ENCODE measurements at places on chromosomes 3 and 15.

DNA sequence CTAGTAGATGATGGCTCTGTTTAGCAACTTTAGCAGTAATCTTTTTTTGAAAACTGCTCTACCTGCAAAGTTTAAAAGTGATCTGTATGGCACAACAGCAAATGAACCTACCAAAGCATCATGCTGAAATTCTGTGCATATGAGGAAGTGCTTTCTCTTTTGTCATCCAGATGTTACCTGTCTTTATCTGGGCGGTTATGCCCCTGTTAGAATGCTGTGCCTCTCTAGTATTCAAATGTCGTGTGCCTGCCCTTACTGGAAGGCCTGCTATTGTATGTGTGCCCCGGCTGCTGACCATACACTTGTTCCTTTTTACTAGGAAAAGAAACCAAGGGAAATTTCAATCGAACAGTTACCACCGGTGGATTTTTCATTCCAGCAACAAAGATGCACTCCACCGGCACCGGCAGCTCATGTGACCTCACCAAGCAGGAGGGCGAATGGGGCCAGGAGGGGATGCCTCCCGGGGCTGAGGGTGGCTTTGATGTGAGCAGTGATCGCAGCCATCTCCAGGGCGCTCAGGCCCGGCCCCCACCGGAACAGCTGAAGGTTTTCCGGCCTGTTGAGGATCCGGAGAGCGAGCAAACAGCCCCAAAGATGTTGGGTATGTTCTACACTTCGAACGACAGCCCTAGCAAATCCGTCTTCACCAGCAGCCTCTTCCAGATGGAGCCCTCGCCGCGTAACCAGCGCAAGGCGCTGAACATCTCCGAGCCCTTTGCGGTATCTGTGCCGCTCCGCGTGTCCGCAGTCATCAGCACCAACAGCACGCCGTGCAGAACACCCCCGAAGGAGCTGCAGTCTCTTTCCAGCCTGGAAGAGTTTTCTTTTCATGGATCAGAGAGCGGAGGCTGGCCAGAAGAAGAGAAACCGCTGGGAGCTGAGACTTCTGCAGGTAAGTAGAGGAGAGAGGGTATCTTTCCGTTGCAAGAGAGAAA is 61.6 kb downstream of the TMEM39A start:
- no peak for DNase-seq

- DNase-seq = no peak
These were observed 153.4 kb upstream of the MME start for GRCh38 chr3:154926721-154927120.

DNA sequence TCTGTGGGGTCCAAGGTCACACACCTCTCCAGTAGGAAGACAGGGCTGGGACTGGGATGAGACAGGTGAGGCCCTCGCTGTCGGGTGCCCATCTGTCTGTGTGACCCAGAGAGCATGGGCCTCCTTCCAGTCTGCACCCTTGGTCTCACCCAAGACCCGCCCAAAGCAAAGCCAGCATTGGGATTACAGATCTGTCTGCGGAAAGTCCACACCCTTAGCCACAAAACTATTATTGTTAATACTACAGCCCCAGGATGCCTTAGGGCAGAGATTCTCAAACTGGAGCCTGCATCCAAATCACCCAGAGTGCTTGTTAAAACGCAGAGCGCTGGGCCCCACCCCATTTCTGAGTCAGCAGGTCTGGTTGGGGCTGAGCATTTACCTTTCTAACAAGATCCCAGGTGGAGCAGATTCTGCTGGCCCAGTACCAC is 58.5 kb upstream of the ZNF148 start:
- DNase-seq = no peak

- no peak for DNase-seq
These were observed 97.5 kb downstream of the TCF12 start for GRCh38 chr15:57015897-57016296.

DNA sequence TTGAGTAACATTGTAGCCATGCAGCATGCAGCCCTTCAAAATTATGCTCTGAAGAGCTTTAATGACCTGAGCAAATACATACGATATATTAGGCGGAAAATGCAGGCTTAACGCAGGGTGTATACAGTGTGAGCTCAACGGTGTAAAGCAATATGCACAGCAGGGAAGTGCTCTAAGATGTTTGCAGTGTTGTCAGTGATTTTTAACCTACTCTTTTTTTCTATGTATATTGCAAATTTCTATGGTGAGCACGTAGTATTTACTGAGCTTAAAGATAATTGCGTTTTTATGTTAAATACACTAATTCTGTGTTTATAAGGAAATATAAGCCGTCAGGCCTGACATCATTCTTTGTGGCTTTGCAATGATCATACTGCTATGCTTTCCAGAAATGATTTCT is 42.1 kb downstream of the DGKG start:
- DNase-seq = no peak
